CD4-positive, alpha-beta T cell treated with Interleukin-17A for 4 hours (primary cell): ENCODE measurements at places on chromosomes 16 and 17.

DNA sequence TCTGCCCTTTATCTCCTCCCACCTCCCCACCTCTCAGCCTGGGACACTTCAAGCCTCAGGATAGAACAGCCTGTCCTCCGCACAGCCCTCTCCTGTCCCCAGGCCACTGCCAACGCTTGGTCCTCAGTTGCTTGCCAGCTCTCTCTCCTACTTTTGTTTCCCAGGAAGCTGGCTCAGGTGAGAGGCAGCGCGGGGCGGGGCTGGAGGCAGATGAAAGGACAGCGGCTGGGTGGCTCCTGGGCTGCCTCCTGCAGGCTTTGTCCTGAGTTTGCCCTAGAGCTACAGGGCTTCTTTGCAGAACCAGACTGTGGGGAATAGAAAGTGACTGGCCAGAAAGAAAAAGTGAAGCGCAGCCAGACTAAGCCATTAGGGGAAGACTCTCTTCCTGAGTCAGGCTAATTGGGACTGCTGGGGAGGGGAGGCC, 48.2 kb upstream of the CDC42EP4 start:
- DNase-seq: no peak

- no peak for DNase-seq
Observed at GRCh38 chr17:82475458-82475857, 16.9 kb downstream of the NARF start.

- DNase-seq: no peak
Observed at GRCh38 chr17:45749831-45750335, 34.2 kb upstream of the CRHR1 start.

DNA sequence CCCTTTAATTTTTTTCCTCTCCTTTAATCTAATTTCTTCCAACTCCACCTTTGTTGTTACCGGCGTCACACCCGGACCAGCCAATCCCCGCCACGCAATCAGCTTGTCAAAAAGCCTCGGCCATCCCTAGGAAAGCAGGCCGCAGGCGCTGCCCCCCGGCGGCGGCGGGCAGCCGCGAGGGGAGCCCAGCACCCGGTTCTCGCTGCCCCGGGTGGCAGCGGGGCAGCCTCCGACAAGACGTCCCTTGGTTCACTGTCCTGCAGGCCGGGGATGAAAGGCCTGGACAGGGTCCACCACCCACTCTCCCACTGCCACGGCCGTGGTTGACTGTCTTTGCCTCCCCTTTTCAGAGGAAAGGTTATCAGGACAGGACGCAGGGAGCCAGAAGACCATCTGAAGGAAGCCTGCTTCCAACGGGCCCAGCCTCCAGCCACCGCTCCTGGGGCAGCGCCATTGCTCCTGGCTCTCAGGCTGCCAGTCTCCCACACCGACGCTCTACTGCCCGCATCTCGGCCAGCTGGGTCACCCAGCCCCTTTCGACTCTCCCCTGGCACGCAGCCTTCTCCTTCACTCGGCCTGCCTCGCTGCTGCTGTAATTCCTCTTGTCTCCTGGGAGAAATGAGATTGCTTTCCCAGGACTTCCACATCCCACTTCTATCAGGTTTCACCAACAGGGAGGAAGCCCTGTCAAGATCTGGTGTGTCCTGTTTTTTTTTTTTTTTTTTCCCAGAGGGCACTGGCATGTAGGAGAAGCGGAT, 2.8 kb upstream of the UBTF start:
- DNase-seq: peak; percentile 68

GRCh38 chr16:80125677-80126076, 415.1 kb upstream of the DYNLRB2 start:
- no peak for DNase-seq

- no peak for DNase-seq
Observed at GRCh38 chr17:30235386-30236296, at the start of gene SLC6A4. TSS of gene SLC6A4 (minus strand) at chr17:30235697. CDS start at chr17:30221958, 13,739 bp downstream.

GRCh38 chr16:86651823-86652222, 73.5 kb downstream of the FOXL1 start:
- no peak for DNase-seq

GRCh38 chr16:1626327-1626726, 14.2 kb downstream of the CRAMP1 start:
- DNase-seq: no peak

DNA sequence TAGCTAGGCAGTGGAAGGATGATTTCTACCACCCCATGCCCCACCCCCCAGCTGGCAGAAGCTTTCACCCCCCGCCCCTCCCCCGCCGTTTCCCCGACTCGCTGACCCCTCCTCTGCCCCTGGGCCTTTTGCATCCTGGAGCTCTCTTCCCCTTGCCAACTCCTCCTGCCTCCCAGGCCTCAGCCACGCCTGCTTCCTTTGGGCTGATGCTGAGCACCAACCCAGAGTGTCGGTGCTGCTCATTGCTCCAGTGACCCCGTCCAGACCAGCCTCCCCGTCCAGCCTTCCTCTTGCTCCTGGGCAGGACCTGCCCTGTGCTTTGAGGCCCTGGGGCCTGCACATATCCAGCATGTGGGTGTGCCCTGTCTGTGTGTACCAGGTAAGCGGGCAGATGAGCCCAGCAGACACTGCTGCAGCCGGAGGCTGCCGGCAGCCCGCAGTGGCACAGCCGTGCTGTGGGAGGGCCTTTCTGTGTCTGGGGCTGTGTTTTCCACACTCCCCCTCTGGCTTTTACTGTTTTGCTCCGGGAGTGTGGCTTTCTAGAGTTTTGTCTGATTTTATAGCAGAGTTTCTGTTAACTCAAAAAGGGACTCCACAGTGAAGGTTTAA, 72.9 kb downstream of the JPH3 start:
- DNase-seq: no peak

DNA sequence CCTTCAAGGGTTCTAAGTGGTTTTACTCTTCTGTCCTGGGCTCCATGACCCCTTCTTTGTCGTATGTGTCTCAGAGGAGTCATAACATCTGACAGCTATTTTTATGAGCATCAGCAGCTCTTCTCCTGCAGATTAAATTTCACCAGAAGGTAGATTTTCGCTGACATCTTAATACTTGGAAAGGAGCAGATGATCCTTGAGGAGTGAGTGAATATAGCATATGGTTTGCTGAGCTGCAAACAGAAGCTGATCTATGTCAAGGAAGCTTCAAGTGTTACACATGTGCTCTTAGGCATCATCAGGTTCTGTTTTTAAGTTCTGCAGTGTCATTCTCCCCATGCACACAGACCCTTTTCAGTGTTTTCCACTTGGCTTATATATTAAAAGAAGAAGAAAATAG, 49.2 kb upstream of the MYH2 start:
- no peak for DNase-seq

GRCh38 chr17:53736516-53737240, 86.0 kb upstream of the KIF2B start:
- no peak for DNase-seq

DNA sequence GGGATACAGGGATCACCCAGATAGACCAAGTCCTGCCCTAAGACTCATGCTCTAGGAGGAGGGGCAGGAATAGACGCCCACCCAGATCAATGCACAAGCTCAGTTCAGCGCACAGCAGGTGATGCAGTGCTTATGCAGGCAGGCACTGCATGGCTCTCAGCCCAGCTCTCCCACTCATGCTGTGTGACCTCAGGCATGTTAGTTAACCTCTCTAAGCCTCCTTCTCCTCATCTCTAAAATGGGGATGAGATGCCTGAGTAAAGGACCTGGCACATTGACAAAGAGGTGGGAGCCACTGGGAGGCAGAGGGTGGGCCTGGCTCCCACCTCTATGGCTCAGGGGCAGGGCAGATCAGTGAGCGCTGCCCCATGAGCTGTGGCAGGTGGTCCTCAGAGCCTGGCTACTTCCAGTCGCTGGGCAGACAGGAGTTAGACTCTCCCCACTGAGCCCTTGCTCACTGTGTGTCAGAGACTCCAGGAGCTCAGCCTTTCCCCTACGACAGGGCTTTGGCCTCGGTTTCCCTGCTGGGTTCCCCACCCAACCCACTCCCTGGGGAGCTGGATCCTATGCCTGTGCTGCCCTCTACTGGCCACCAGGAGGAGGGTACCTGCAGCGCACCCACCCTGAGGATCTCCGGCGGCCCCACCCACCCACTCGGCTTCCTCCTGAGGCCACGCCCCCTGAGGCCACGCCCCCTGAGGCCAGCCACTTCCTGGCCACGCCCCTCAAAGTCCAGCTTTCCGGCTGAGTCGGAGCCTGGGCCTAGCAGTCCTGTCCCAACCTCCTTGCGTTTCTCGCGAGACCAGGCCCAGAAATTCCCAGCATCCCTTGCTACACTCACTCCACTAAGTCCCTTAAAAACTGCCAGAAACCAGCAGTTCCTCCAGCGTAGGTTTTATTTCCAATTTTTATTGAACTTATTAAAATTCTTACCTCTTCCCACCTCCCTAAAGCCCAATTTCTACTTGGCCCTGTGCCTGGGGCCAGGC, 196.1 kb downstream of the GSG1L start:
- DNase-seq: peak; percentile 48

- peak; percentile 79 for DNase-seq
Observed at GRCh38 chr17:80991645-80992076, at the start of gene CHMP6. TSS of gene CHMP6 (plus strand) at chr17:80991841. CDS start at chr17:80991919, 78 bp downstream.

DNA sequence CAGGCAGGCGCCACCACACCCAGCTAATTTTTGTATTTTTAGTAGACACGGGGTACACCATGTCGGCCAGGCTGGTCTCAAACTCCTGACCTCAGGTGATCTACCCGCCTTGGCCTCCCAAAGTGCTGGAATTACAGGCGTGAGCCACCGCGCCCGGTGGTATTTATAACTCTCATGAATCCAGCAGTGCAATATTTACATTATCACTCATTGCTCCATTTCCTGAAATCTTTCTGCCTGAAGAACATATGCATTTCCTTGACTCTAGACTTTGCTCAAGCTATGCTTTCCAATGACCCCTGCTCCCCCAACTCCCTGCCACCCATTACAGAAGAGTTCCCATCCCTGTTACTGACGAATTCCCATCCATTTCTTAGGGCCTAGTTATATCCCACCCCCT, 19.7 kb upstream of the NDUFAB1 start:
- DNase-seq: no peak

GRCh38 chr17:61442136-61442775, 10.0 kb upstream of the TBX4 start:
- no peak for DNase-seq

- DNase-seq: no peak
Observed at GRCh38 chr16:55349867-55350266, 25.9 kb downstream of the IRX6 start.

GRCh38 chr16:89142474-89143195, 28.9 kb upstream of the CDH15 start:
- DNase-seq: no peak

- no peak for DNase-seq
Observed at GRCh38 chr16:6557353-6558023, 775.2 kb upstream of the RBFOX1 start.

DNA sequence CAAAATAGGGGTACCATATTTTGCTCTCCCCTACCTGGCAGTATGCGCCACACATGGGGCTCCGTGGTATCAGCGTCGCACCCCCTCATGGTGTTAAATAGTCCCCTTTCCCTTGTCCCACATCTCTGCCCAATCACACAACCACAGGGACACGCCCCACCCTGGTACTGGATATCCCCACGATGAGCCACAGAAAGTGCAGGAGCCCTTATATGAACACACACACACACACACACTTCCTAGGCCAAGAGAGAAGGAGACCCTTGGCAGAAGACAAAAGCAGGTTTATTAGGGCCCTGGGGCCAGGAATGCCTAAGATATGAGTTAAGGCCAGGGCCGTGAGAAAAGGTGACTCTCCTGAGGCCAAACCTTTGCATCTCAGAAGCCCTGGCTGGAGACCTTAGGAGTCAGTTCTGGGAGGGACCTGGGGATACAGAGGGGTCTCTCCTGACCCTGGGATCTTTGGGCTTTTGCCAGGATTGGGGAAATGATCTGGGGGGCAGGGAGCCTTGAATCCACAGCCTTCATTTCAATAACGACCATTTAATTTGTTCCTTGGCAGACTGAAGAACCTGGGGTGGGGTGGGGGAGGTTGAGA, 11.6 kb downstream of the COPZ2 start:
- no peak for DNase-seq

DNA sequence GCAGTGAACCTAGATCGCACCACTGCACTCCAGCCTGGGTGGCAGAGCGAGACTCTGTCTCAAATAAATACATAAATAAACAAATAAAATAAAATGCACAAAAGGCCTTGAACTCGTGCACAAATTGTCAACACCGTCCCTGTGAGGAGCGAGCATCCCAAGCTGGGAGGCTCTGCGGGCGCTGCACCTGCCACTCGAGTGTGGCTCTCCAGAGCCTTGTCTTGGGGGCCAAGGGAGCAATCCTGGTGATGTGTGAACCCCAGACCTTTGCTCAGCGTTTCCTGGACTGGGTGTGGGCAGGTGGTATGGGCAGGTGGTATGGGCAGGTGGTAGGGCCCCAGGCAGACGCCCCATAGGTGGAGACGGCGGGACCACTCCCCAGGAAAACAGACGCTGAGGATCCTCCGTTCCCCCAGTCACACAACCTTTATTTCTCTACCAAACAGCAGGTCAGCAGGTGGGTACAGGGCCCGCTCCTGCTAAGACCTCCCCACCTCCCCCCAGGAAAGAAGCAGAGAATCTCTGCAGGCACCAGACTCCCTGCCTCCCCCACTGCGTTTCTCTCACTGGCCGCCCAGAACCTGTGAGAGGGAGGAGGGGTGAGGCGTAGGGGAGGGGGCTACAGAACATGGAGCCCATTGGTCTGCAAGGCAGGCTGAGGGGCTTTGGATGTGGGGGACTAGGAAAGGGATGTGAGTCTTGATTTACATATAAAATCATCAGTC, 7.4 kb upstream of the P2RX1 start:
- DNase-seq: no peak

DNA sequence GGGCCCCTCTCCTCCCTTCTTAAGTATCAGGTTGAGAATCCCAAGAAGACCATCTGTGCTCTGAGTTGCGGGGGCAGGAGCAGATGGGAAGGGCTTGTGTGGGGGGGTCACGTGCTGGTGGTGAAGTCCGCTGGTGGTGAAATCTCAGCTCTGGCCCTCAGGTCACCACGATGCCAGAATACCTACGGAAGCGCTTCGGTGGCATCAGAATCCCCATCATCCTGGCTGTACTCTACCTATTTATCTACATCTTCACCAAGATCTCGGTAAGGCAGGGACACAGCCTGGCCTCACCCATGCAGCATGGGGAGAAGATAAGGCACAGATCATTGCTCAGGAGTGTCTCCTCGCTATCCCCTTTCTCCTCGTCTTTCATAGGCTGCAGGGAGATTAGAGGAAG, 29.7 kb downstream of the SLC5A11 start:
- DNase-seq: no peak

DNA sequence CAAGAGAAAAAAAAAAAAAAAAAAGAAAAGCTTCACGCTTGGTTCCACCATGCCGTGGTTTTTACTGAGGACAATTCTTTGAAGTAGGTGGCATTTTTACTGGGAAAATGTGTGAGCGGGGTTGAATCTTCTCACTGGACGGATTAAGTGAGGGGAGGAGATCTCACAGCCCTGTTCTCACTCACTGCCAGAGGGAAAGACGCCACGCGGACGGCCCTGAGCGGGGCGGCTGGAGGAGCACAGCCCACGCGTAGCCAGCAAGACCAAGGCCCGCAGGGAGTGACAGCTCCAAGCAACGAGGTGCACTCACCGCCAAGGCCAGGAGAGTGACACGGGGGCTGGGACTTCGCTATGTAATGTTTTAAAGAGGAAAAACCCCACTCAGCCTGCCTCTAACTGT, 43.1 kb downstream of the MRM3 start:
- no peak for DNase-seq
